ENCODE measurements at places on chromosomes 3 and 15. TPM values are rescaled to one million over a fixed set of nuclear protein-coding genes. Genes with fewer than 3 reads are reported as not detected.

Gene GASK1A
- 2.6 TPM for polyA plus RNA-seq

Gene CHST2
- polyA plus RNA-seq, result 4.1 TPM

Gene MESP2
- polyA plus RNA-seq, result 0.68 TPM

Gene NTRK3
- polyA plus RNA-seq, result 4.0 TPM

Gene EOMES
- polyA plus RNA-seq, result 0.10 TPM

Gene SLC28A1
- not detected for polyA plus RNA-seq

Gene MPI
- polyA plus RNA-seq, result 18.0 TPM

Gene CCR8
- 0.23 TPM for polyA plus RNA-seq

Gene STARD5
- polyA plus RNA-seq, result 3.8 TPM

Gene C3orf52
- polyA plus RNA-seq, result 8.1 TPM

Gene GREM1
- polyA plus RNA-seq, result 0.27 TPM

Gene GOLGA8J
- polyA plus RNA-seq, result not detected

Gene LDHAL6B
- polyA plus RNA-seq, result not detected

Gene MEGF11
- 1.1 TPM for polyA plus RNA-seq

Gene PLA2G4D
- polyA plus RNA-seq, result 0.15 TPM

Gene ITIH1
- not detected for polyA plus RNA-seq

Gene RETNLB
- not detected for polyA plus RNA-seq

Gene GPR149
- not detected for polyA plus RNA-seq

Gene B3GALNT1
- 3.3 TPM for polyA plus RNA-seq

Gene MGA
- polyA plus RNA-seq, result 37.7 TPM

Gene KY
- polyA plus RNA-seq, result not detected

Gene ACTC1
- 38.3 TPM for polyA plus RNA-seq

Gene MAGEF1
- polyA plus RNA-seq, result 88.7 TPM

Gene LRRC31
- polyA plus RNA-seq, result not detected

Gene C3orf33
- 4.7 TPM for polyA plus RNA-seq

Gene HIGD2B
- 0.45 TPM for polyA plus RNA-seq

Gene MB21D2
- 8.6 TPM for polyA plus RNA-seq

Gene FETUB
- 0.26 TPM for polyA plus RNA-seq

Gene DIS3L
- polyA plus RNA-seq, result 8.9 TPM

Gene MCCC1
- polyA plus RNA-seq, result 16.5 TPM

Gene CPLX3
- polyA plus RNA-seq, result not detected

Gene PRTG
- 0.63 TPM for polyA plus RNA-seq

Gene DYNLT2B
- polyA plus RNA-seq, result 36.7 TPM

Gene EFCC1
- not detected for polyA plus RNA-seq

Gene KLHL40
- polyA plus RNA-seq, result not detected

Gene IQCF5
- not detected for polyA plus RNA-seq

Gene LTF
- 0.73 TPM for polyA plus RNA-seq

Gene RBP2
- not detected for polyA plus RNA-seq

Gene IL17RC
- 8.4 TPM for polyA plus RNA-seq

Gene SEMA5B
- 11.0 TPM for polyA plus RNA-seq

Gene WDR5B
- 0.81 TPM for polyA plus RNA-seq

Gene MAGI1
- 23.8 TPM for polyA plus RNA-seq

All from GM23338 (cell line).